ENCODE measurements at places on chromosomes 13 and 19.

GRCh38 chr13:27120811-27121210 lies 50.8 kb downstream of the USP12 start:
- DNase-seq, result no peak

DNA sequence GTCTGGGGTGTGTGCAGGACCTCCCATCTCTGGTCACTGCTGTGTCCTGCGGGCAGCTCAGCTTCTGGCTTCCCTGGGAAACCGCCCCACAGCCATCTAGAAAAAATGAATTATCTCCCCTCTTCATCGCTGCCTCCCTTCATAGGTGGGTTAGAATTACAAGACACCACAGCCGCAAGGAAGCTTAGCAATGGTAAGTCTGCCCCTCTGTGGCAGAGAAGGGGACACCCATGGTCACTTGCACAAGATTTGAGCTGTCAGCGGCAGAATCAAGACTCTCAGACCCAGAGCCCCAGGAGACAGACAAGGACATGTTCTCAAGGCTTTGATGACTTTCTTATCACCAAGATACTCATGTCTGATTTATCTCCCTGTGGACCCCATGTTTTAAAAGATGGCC lies 110.8 kb upstream of the PABPC3 start:
- no peak for DNase-seq

- no peak for DNase-seq
Measured at GRCh38 chr13:30708541-30708940, 26.8 kb upstream of the ALOX5AP start.

DNA sequence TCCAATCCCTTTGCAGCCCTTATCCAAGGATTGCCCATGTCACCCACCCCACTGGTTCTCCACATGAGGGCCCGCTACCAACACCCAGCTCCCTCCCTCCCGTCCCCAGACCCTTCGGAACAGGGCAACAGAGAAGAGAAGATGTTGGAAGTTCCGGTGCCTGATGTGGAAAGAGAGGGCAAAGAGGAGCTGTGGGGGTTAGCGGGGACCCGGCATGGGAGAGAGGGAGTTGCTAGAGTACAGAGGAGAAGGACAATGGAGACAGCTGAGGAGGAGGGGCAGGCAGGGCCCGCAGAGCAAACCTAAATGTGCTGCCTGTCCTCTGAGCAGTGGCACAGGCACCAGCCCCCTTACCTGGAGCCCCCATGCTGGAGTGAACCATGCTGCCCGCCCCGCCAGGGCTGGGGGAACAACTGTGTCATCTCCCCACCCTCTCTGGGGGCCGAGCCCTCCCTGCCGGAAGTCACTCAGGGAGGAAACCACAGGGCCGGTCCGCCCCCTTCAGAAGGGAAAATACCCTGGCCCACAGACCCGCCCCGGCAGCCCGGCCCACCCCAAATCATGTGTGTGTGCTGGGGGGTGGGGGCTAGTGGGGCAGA lies at the start of gene POU2F2:
Gene POU2F2, minus strand, starts transcription at position 417 of the 599 bp plus-strand sequence. Its CDS starts 35 bp downstream, at position 382.
- DNase-seq, result peak; percentile 88

DNA sequence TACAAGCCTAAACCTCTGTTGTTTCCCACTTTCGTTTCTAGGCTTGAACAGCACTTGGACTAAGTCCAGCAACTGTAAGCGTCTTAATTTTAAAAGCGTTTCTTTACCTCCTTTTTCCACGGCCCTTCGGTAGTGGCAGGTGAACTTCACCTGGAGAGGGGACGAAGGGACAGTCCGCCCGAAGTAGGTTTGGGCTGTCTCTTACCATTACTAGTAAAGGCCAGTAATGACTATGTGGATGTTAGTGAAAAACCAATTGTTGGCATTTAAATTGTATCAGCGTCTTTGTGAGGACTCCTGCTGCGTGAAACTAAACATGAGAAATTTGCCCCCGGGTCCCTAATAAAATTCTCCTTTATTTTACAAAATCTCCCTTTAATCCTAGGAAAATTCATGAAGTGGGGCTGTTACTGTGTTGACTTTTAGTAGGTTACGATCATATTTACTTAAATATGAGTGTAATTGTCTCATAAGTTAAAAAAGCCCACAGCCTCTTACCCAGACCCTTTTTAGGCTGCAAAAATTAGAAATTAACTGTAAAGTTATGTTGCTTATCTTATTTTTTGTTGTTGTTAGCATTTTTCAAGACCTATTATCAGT lies 983 bp downstream of the ITM2B start:
- DNase-seq, result no peak

GRCh38 chr19:43934055-43934984 lies 762 bp downstream of the ZNF45 start:
- no peak for DNase-seq

GRCh38 chr13:87622971-87623370 lies 48.2 kb upstream of the SLITRK5 start:
- no peak for DNase-seq

- no peak for DNase-seq
Measured at GRCh38 chr13:73499695-73500094, 440.9 kb downstream of the KLF5 start.

DNA sequence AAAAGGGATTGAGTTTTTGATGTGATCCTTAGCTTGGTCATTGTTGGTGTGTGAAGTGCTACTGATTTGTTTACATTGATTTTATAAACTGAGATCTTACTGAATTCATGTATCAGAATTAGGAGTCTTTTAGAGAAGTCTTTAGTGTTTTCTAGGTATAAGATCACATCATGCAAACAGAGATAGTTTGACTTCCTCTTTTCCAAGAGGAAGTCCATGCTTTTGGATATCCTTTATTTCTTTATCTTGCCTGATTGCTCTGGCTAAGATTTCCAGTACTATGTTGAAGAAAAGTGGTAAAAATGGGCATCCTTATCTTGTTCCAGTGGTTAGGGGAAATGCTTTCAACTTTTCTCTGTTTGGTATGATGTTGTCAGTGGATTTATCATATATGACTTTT lies 561.2 kb upstream of the SLITRK1 start:
- no peak for DNase-seq

GRCh38 chr13:41788552-41788951 lies 172.4 kb downstream of the VWA8 start:
- DNase-seq, result no peak

GRCh38 chr19:21323000-21323399 lies 6.2 kb downstream of the ZNF708 start:
- no peak for DNase-seq

- no peak for DNase-seq
Measured at GRCh38 chr19:16033721-16034120, 42.6 kb upstream of the TPM4 start.

GRCh38 chr13:88908961-88909441 lies 1237.8 kb downstream of the SLITRK5 start:
- DNase-seq, result no peak

DNA sequence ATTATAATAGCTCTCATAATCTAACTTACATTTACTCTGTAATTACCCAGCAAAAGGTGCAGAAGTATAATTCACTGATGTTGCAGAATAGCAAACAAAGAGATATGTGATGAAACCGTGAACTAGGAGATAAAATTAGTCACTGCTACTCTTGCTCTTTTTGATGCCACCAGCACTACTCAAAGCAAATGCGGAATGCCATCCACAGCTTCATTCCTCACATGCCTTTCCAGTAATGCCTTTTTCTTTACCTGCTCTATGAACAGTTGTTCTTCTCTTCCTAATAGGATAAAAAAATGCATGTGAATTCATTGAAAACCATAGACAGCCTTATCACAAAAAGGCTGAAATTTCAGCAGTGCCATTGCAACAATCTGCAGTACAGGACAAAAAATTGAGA lies 1129.5 kb downstream of the DIAPH3 start:
- DNase-seq, result no peak

GRCh38 chr13:87128036-87128435 lies 543.1 kb upstream of the SLITRK5 start:
- no peak for DNase-seq

DNA sequence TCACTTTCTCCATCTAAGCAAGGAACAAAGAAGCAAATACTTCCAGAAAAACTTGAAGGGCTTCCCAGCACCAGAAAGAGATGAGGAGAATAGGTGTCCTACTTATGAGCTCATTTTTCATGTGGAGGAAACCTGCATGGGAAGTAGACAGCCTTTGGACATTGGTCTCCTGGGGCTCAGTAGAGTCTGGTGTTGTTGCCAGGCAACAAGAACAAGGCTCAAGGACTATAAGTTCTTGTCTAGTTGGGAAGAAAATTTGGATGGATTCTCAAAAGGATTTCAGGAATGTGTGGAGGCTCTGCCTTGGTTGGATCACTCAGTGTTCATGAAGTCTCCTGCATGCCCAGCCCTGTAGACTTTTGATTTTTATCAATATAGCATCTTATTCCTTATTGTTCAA lies 84.5 kb downstream of the MBNL2 start:
- no peak for DNase-seq

DNA sequence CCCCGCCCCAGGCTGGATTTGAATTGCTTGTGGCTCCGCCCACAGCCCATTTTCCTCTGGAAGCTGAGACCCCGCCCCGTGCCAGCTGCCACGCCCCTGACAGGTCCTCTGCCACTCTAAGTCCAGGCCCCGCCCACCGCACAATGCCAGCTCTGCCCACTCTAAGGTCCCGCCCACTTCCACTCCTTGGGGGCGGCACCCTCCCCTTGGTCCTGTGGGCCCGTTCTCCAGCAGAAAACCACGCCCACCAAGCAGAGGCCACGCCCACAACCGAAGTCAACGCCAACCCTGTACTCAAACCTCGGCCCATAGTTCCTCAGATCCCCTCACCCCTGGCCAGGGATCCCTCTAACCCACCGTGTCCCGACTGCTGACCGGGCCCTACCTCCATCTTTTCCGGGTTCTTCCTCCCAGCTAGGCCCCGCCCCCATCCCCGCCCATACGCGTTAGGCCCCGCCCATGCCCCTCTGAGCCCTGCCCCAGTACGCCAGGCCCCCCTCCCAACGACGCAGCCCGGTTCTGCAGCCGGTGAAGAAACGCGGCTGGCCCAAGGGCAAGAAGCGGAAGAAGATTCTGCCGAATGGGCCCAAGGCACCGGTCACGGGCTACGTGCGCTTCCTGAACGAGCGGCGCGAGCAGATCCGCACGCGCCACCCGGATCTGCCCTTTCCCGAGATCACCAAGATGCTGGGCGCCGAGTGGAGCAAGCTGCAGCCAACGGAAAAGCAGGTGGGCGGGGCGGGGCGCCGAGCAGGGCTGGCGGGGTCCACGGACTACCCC lies 1.3 kb downstream of the HMG20B start:
- DNase-seq, result peak; percentile 72

DNA sequence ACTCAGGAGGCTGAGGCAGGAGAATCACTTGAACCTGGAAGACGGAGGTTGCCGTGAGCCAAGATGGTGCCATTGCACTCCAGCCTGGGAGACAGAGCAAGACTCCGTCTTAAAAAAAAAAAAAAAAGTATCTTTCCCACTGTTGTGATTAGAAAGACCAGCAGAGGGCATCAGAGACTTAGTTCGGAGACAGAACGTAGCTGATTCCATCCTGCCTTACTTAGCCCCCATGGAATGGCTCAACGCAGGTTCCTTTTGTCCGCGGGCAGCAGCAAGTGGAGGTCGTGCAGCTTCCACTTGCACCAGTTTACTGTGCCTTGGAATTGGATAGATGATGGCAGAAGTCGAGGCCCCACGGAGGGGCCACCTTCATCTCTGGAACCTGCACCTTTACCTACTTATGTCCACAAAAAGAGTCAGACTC lies 8.1 kb downstream of the TIMM29 start:
- DNase-seq, result peak; percentile 50

GRCh38 chr13:42873081-42873480 lies 91.7 kb downstream of the FAM216B start:
- DNase-seq, result no peak

GRCh38 chr19:17755977-17756670 lies 4.8 kb downstream of the FCHO1 start:
- peak; percentile 46 for DNase-seq

- no peak for DNase-seq
Measured at GRCh38 chr19:33132425-33132824, 511 bp downstream of the WDR88 start.

GRCh38 chr13:110391273-110391672 lies 84.2 kb downstream of the COL4A2 start:
- DNase-seq, result no peak

DNA sequence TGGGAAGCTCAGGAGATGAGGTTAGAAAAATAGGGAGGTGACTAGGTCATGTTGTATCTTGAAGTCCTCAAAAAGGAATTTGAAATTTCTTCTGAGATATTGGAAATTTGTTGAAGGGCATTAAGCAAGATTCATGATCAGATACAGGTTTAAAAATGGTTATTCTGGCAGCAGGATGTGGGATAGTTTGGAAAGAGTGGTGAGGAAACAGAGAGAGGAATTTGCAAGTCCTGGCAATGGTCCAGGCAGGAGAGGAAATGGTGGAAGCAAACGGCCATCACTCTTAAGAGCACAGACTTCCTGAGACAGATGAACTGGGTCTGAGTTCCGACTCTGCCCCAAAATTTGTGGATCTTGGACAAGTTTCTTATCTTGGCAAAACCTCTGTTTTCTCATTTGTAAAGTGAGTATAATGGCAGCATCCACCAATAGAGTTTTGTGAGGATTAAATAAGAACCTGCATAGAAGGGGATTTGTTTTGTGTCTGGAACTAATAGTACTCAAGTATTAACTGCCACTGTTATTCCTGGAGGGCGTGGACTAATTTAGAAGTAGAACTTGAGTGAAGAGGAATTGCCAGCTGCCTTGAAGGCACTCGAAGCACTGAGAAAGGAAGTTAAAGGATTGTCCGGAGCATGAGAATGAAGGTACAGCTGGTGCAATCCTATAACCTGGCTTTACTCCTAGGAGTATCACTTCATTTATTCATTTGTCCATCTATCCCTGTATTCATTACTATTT lies 99.6 kb downstream of the CCNA1 start:
- DNase-seq, result no peak

GRCh38 chr13:43295321-43295720 lies 271.9 kb downstream of the DNAJC15 start:
- DNase-seq, result no peak

GRCh38 chr13:24361113-24361512 lies 51.7 kb downstream of the C1QTNF9 start:
- no peak for DNase-seq

GRCh38 chr19:50546527-50547221 lies 21.6 kb downstream of the LRRC4B start:
- DNase-seq, result no peak

- peak; percentile 42 for DNase-seq
Measured at GRCh38 chr13:108227651-108228272, 9.6 kb downstream of the ABHD13 start.

GRCh38 chr13:99383946-99384345 lies 76.7 kb upstream of the GPR183 start:
- DNase-seq, result peak; percentile 49

- DNase-seq, result no peak
Measured at GRCh38 chr19:16113727-16114126, 2.0 kb downstream of the RAB8A start.

DNA sequence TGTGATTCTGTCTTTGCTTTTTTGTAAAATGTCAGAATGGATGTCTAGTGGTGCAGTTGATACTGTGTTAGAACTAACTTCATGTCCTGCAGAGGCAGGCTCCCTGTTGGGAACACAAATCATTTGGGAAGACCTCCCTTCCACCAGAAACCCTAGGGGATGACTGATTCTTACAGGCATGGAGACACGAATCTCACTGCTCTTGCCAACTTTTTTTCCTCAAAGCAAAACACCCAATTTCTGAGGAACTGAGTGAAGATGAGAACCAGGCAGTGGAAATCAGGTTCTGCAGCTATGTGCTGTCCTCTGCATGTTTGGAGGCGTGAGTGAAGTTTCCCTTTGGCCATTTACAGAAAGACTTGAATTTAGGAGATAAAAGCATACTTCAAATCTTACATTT lies 87.5 kb upstream of the CSNK1A1L start:
- no peak for DNase-seq

- no peak for DNase-seq
Measured at GRCh38 chr13:83941701-83942335, 59.5 kb upstream of the SLITRK1 start.

- DNase-seq, result no peak
Measured at GRCh38 chr13:49058761-49059160, 83.0 kb downstream of the FNDC3A start.

GRCh38 chr19:18292810-18293641 lies 11.6 kb upstream of the JUND start:
- DNase-seq, result no peak

Data from central memory CD4-positive, alpha-beta T cell (primary cell).